ENCODE measurements at places on chromosomes 5 and 9. TPM values are rescaled to one million over a fixed set of nuclear protein-coding genes. Genes with fewer than 3 reads are reported as not detected.

GRCh38 chr5:5979377-5979760 is 399.0 kb downstream of the MED10 start:
- DNase-seq, result peak; percentile 39

CMBL gene
- 20.8 TPM for total RNA-seq

- DNase-seq, result no peak
Measured at GRCh38 chr5:173011566-173011965, 28.0 kb downstream of the ATP6V0E1 start.

DNA sequence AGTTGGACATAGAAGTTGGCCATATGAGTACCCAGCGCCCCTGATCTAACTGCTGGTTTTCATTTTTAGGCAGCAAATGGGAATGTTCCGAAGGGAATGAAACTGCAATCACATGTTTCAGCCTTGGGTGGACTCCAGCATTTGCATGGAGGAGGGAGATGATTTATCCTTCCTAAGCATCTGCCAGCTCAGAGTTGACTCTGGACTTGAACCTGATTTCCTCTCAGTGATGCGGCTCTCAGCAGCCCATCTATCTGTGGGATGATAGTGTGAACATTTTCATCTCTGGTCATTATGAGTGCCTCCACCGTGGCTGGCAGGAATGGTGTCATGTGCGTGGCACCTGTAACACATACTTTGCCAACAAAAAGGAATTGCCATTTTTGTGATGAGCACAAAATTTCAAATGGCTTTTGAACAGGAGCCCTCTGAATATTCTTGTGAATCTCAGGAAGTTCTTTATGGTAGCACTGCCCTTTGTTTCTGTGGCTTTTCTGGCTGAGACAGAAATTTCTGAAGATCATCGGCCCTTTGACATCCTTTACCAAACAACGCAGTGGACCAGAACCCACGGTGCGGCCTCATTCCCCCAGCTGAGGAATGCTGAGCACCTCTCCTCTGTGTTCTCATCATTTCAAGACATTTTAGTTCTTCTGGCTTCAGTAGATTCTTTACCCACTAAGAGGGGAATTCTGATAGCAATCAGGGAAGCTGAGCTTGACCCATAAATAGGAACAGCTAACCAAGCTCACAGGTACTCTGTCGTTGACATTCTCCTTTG is 28.5 kb downstream of the FUBP3 start:
- no peak for DNase-seq

- no peak for DNase-seq
Measured at GRCh38 chr9:93053781-93054331, 4.6 kb upstream of the SUSD3 start.

DNA sequence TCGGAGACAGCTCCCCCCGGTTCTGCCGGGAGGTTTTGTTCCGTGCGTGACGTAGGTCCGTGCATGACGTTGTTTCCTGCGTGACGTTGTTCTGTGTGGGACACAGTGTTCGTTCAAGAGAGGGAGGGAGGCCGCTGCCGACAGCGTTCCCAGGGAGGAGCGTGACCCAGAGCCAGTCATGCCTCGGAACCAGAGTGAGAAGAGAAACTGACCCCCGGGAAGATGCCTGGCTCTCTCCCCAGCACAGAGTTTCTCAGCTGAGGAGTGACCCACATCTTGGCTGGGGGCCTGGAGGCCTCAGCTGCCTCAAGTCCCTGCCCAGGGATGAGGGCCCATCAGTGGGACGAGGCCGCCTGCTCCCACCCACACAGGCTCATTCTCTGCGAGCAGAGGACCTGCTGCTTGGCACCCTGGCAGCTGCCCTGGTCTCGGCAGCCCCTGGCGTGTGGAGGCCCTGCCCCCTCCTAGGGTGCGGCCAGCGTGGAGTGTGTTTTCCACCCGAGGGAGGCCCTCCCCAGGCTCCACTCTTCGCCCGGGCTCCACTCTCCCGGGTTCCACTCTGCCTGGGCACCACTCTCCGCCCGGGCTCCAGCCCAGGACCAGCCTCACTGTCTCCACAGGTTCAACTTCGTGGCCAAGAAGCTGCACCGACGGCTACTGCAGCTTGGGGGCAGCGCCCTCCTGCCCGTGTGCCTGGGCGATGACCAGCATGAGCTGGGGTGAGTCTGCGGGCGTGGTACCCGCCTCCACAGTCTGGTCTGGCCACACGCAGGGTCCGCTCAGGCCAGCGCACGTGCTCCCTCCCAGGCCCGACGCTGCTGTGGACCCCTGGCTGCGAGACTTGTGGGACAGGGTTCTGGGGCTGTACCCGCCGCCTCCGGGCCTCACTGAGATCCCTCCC is 7.9 kb downstream of the NDOR1 start:
- DNase-seq, result no peak

DNA sequence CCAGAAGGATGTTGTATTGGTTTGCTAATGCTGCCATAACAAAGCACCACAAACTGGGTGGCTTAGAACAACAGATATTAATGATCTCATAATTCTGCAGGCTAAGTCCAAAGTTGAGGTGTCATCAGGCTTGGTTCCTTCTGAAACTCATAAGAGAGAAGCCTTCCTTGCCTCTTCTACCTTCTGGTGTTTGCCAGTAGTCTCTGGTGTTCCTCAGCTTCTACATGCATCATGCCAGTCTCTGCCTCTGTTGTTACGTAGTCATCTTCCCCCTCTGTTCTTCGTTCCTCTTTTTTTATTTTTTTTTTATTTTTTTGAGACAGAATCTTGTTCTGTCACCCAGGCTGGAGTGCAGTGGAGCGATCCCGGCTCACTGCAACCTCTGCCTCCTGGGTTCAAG is 61.8 kb downstream of the LRRC70 start:
- DNase-seq, result no peak

DNA sequence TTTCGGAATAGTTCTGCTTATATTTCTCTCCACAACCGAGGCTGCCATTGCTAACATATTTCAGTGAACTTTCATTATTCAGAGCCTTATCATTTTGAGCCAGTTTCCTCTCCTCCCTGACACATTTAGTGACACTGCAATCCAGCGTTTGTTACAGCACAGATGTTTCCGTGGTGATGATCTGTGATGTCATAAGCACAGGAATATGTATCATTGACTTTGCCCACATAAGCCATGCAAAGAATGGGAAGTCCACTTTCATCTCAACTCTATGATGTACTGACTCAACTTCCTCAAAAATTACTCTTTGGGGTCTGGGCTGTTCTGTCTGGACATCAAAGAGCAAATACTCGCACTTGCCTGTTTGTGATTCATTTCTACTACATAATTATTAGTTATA is 291.8 kb downstream of the EBF1 start:
- DNase-seq, result no peak

DAB2 gene
- total RNA-seq, result 115 TPM

GFI1B gene
- total RNA-seq, result not detected

TSPAN17 gene
- 33.2 TPM for total RNA-seq

PRR7 gene
- 4.8 TPM for total RNA-seq

DNA sequence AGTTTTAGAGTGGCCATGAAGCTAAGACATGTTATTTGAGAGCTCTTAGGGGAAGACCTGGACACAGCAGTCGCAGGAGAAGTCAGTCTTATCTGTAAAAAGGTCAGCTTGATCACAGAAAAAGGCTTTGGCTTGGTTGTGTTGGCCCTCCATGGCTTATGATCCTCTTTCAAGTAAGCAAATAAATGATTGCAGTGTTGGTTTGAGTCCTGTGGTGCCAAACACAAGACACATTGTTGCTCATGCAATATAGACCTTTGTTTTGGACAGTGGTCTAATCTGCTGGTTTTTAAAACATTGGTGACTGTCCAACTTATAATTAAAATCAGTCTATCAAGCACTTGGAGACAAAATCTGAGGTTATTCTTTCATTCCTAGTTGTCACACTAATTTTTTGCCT is 54.0 kb downstream of the DOCK8 start:
- DNase-seq, result no peak

CDKN2A gene
- 0.90 TPM for total RNA-seq

ABLIM3 gene
- 7.3 TPM for total RNA-seq

GRCh38 chr5:78500871-78501270 is 140.5 kb downstream of the SCAMP1 start:
- no peak for DNase-seq

SURF1 gene
- 33.9 TPM for total RNA-seq

DNA sequence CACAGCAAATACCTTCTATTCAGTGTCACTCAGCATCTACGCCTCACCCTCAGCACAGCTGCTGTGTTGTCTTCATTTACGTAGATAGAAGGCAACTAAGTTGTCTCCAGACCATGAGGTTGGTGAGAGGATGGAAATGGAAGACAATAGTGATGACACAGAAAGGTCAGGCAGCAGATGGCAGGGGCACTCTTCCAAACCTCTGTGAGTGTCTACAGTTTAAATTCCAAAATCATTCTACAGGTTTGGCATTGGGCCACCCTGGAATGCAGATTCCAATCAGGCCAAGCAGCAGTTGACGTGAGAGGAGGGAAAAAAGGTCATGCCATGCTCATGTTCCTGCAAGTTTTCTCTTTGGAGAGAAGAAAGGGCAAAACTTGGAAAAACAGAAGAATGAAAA is 68.7 kb upstream of the ADAMTSL1 start:
- DNase-seq, result no peak

- DNase-seq, result no peak
Measured at GRCh38 chr5:5932824-5933223, 445.5 kb downstream of the MED10 start.

ARHGEF28 gene
- 7.6 TPM for total RNA-seq

- DNase-seq, result peak; percentile 47
Measured at GRCh38 chr5:72281764-72282499, 38.1 kb downstream of the MRPS27 start.

DNA sequence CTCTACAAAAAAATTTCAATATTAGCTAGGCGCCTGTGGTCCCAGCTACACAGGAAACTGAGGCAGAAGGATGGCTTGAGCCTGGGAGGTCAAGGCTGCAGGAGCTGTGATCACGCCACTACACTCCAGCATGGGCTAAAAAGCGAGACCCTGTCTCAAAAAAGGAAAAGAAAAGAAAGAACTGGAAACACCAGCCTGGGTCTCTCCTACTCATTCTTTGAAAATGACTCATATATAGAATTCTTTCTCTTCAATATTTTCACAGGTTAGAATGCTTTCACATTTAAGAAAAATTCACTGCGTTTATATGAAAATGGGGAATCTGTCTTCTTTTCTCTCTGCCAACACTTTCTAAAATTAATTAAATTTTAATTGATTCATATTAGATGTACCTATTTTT is 115.6 kb downstream of the TRPM6 start:
- DNase-seq, result no peak

GRCh38 chr9:124911766-124912165 is 29.1 kb downstream of the GOLGA1 start:
- no peak for DNase-seq

DNA sequence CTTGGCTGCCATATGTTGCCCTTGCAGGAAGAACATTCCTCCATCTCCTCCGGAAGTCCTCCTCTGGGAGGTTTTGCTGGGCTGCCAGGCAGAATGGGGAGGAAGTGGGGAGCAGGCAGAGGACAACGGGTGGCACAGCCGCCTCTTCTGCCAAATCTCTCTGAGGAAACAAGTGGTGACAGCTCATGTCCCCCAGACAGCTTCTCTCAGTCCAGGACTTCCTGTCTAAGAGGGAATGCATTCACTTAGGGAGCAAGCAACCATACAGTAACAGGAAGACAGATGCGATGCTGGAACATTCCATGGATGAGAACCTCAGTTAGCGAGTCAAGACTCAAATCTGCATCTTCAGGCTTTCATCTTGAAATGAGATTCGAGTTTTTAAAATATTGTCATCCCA is 701.0 kb downstream of the SEMA5A start:
- no peak for DNase-seq

TRIM52 gene
- 6.1 TPM for total RNA-seq

DNA sequence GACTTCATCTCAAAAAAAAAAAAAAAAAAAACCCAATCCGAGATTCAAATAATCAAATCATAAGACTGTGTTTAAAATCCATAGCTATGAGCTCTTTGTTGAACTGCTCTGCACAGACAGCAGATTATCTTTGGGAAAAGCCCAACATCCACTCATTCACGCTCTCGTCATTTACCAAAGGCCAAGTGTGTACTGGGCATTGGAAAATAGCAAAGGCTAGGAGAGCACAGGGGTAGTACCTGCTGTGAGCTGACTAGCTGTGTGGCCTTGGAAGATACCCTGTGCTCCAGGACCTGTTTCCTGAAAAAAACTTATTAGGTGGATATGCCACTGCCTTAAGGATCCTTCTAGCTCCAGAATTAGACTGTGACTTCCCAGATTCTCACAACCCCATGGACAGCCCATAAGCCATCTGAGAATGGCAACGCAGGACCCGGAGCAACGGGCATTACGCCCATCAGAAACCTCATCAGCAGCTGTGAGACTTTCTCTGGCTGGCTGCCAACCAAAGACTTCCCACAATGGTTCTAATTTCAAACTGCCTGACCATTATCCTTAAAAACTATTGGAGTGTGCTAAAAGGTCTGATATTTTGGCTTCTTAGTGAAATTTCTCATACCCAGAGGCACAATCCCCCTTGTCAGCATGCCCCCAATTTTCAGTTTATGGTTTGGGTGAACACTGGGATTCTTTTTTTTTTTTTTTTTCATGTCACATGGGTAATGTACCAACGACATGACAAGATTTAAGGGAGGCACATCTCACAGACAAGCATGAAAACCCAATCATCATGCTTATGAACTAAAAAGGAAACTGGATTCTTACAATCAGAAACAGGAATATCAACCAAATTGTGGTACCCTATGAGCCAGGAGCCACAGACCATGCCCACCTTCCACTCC is 16.8 kb downstream of the SERINC5 start:
- DNase-seq, result no peak

LCN2 gene
- total RNA-seq, result 14.3 TPM

GRCh38 chr5:55232271-55232984 is 980 bp downstream of the CCNO start:
- peak; percentile 23 for DNase-seq

SLC34A3 gene
- 1.8 TPM for total RNA-seq

GRCh38 chr9:97809666-97810344 is 43.2 kb upstream of the FOXE1 start:
- DNase-seq, result no peak

AK8 gene
- total RNA-seq, result 1.8 TPM

FOXD4L6 gene
- total RNA-seq, result not detected

DNA sequence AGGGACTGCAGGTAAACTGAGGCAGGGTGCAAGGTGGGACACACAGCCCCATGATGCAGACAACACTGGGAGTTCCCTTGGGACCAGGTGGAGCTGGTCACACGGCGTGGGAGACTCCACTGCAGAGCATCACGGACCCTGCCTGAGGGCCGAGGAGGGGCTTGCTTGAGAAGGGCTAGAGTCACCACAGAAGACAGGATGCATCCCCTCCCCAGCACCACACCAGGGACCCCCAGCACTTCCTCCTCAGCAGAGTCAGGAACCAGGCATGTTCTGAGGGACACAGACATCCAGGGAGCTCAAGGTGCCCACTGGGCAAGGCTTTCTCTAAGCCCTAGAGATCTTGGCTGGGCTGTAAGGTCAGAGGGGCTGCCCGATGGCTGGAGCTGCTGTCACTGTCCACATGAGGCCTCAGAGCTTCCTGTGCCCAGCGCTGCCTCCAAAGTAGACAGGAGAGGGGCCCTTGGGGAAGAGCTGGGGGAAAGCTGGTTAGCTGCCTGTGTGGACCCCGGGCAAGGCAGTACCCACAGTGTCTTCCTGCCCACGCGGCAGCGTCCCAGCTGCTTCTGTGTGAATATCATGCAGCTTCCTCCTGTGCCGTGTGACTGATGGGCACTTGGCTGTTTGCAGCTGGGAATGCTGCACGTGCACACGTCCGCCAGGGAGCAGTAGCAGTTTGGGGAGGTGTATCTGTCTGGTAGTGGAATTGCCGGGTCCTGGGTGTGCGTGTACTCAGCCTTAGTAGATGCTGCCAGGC is 176.6 kb downstream of the CACNA1B start:
- no peak for DNase-seq

CYSRT1 gene
- 1.4 TPM for total RNA-seq

All from hepatocyte (in vitro differentiated cells).